ENCODE measurements at places on chromosomes 2 and 18.

- DNase-seq, result no peak
Observed at GRCh38 chr2:111711270-111711669, 172.7 kb downstream of the ANAPC1 start.

- DNase-seq, result no peak
Observed at GRCh38 chr2:210515911-210516310, 39.4 kb upstream of the LANCL1 start.

GRCh38 chr18:4641771-4642368 lies 186.8 kb upstream of the DLGAP1 start:
- DNase-seq, result no peak

DNA sequence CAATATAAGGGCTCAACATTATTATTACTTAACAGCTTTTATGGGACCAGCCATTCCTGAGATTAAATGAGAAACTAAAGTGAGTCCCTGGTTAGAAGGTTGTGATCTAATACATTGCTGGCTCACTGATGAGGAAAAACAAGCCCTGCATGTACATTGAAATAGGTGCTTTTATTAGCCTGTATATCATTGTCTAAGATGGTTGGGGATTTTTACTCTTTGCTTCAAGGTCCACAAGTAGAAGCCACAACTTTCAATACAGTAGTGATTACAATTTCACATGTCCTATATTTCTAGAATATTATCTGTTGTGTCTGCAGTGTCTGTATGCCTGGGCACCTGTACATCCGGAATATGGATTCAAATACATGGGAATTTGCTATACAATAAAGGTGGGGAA lies 104.1 kb upstream of the FZD5 start:
- DNase-seq, result no peak
